ENCODE measurements at places on chromosomes 11 and 22.

GRCh38 chr11:83677730-83678129 is 391.6 kb upstream of the CCDC90B start:
- no peak for DNase-seq

DNA sequence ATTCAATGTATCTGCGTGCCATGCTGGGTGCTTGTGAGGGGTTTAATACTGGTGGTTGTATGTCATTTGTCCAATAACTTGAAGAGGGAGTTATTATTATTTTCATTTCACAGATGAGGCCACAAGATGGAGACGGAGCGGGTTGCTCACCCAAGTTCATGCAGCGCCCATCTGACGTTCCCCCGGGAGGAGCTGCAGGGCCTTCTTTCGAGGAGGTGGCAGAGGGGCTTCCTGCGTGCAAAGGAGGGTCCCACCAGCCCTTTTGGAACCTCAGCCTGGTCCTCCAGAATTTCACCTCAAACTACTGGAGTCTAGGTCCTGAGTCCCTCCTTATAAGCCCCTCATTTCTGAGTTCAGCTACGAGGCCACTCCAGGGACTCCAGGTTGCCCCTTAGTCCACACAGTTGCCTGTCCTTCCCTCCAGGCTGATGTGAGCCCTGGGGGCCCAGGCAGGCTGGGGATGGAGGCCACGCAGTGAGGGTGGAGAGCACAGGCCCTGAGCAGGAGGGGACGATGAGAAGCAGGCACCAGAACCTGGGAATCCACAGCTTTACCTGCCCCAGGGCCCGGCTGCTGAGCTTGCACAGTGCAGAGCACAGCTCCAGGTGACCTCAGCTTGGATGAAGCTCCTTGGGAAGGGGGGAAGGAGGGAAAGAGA is 2.9 kb upstream of the VSIG10L2 start:
- DNase-seq = no peak

GRCh38 chr11:111870522-111870885 is 877 bp downstream of the ALG9 start:
- no peak for DNase-seq

- no peak for DNase-seq
These were observed 5.8 kb downstream of the PKP3 start for GRCh38 chr11:399731-400211.

- no peak for DNase-seq
These were observed 16.7 kb downstream of the STARD10 start for GRCh38 chr11:72776844-72777754.

- DNase-seq = no peak
These were observed 19.3 kb downstream of the RFPL1 start for GRCh38 chr22:29457730-29458129.

DNA sequence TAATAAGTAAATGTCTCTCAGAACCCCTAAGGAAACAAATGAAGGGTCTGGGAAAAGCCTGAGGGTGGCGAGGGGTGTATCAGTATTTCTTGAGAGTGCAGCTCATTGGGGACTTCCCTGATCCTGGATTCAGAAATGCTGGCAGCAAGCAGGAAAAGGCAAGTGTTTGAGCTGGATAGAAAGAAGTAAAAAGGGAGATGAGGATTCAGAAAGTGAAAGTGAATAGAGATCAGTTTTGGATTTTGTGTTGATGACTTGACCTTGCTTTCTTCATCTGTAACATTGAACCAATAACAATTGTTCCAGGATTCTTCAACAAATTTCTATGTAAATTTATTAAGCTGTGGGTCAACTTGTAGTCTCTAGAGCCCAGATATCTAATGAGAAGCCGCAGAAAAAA is 66.9 kb upstream of the CTSC start:
- DNase-seq = no peak

DNA sequence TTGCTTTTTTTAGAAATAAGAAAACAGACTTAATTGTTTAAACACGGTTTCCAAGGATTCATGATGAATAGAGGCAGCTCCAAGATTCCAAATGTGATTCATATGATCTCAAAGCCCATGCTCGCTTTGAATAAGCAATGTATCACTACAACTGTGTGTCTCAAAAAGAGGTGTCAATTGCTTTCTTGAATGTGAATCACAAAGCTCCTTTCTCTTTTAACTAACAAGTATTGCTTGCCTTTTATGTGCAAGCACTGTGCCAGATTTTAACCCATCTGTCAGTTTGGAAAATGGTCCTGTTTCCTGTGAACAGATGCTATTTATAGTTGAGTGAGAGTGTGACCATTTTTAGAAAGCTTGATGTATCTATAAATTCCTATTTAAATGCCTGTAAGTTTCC is 6.5 kb downstream of the OOSP1 start:
- DNase-seq = no peak

GRCh38 chr11:42315846-42316245 is 856.4 kb upstream of the LRRC4C start:
- DNase-seq = no peak

GRCh38 chr11:44171518-44171917 is 76.0 kb downstream of the EXT2 start:
- no peak for DNase-seq

GRCh38 chr11:118996926-118997626 is 862 bp upstream of the CENATAC start:
- no peak for DNase-seq

DNA sequence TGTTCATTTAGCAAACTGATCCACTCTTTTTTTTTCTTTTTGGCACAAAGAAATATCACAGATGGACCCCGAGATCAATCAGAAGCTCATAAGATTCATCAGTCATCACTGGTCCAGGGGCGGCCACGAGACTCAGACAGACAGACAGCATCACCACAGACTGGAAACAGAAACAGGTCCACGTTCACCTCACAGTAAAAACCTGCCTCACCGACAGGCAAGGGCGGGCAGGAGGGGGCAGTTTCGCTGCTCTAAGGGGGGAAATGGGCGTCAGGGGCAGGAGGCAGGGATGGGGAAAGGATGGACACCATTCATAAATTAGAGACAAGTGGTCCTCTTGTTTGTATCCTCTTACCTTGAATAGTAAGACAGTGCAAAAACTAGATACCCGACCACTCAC is 16.5 kb downstream of the CHST1 start:
- DNase-seq = no peak

DNA sequence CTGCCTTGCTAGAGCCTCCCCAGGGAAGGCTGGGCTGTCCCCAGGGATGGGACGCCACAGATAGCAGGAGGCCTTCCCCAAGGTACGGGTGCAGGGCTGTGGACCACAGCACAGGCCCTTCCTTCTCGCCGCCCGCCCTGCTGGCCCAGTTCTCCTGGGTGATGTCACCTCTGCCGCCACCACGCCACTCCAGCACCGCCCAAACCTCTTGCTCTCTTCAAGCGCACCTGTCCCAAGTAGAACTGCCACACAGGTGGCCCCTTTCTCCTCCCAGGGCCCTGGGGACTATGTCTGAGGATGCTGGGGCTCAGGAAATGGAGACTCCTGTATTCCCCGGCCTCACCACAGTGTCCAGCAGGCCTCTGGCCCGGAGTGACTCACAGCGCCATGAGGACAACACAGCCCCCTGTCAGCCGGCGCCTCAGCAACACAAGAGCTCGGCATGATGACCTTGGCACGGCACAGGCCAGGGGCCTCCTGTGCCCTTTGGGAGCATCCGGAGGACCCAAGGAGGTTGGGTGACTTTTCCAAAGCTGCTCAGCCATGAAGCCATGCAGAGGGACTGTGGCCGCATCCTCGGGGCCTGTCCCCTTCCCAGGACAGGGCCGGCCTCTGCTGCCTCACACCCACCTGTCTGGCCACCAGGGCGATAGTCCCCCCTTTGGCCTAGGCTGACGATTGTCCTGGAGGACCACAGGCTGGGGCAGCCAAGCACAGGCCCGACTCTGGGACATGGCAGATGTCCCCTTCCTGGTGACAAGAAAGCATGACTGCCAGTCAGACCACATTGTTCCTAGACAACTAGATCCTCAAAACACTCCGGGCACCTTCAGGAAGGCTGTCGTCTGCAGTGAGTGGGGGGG is 1023.5 kb downstream of the BRD1 start:
- DNase-seq = no peak

Measured in NCI-H1048 (cell line).